Stimulated activated CD4-positive, alpha-beta T cell treated with anti-CD3 and anti-CD28 coated beads, Interleukin-4, amount 100 ng/mL, for 48 hours (primary cell): ENCODE measurements at places on chromosomes 6 and 20.

GRCh38 chr6:71589254-71589653 is 297.1 kb upstream of the RIMS1 start:
- no peak for DNase-seq

DNA sequence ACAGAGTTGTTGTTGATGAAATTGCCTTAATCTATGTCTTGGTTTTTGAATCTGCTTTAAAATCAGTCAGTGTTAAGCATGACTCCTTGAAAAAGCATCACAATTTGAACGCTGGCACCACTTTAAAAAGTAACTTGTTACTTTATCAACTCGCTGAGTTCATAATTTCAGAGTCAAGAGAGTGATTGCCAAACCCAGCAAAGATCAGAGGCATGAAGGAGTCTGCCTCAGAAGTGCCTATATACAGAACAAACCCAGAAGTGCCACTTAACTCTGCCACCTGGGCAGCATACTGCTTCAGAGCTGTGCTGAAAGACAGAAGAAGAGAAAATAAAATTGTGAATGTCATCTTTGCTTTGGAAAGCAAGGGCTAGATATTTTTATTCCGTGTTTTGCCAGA is 73.6 kb upstream of the HCRTR2 start:
- no peak for DNase-seq

DNA sequence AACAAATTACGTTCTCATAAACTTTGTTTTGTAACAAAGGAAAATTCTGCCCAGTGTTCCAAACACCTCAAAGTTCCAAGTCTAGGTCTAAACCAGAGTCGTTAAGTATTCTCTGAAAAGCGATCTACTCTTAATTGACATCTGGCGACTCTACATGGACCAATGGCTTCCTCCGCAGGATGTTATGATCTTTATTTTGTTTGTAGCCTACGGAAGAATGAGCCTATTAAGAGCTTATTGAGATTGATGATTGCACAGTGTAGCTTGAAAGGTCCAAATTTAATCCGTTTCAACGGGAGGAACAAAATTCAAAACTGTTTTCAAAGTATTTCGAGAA is 61.1 kb downstream of the FAM217A start:
- DNase-seq = no peak

DNA sequence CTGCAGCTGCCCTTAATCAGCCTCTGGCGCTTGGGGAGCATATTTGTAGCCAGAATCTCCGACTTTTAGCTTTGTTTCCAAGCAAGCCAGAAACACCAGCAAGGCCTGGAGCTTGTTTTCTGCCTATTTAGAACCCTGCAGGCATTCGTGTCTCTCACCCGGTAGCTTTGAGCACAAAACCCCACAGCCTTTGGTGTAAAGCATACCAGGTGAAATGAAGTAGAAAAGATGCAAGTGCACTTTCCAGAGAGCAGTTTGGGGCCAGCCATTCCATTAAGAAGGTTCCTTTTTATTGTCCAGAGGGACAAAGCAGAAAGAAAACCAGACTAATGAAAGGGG is 736 bp downstream of the FAM217B start:
- no peak for DNase-seq

DNA sequence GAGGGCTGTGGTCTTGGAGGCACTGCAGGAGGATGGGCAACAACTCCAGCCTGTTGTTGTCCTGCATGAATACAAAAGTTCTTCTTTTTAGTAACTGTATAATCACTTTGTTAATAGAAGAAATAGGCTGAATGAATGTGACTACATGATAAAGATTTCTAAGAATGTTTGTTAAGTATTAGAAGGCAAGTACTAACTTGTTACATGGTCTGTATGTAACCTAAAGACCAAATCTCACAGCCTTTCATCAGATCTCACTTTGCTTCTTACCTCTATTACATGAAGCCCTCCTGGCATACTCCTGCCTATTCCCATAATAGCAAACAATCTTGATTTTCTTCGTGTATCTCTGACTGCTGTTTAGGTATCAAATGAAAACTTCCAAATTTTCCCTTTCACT is 73.4 kb downstream of the REPS1 start:
- DNase-seq = no peak

DNA sequence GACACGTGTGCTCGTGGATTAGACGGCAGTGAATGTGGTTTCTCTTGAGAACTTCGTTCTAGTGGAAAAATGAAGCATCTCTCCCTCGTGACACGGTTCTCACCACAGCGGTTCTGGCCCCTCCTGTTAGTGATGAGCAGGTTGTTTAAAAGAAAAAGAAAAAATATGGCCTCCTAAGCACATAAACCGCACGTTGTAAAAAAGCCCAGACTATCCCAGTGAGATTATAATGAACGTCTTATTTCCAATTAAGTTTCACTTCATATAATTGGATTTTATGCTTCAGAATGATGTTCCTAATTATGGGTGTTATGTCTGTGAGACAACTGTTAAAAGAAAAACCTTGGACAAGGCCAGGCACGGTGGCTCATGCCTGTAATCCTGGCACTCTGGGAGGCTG is 74.5 kb upstream of the FRMD1 start:
- DNase-seq = no peak

DNA sequence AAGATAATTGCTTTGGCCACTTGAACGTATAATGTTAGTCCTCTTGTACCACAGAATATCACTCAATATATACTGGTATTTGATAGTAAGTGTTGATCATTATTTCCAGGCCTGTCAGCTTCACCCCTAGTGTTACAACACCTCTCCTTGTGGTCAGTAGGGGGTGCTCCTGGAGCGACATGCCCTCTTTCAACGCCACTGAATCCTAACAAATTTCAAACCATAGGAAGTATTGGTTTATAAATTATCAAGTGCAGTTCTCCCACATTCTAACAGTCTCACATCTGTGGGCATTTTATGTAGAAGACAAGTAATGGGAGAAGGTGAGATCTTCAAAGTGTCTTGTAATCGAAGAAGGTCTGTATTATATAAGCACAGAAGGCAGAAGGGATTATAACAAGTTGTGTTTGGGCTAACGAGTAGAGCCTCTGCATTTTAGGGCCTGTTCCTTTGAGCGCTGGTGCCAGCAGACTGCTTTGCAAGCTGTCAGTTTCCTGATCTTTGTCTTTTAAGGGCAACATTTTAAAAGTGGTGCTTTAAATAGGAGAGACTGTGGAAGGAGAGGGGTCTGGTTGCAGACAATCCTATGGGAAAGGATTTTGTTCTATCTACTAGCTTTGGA is 57.1 kb upstream of the CEP162 start:
- no peak for DNase-seq

DNA sequence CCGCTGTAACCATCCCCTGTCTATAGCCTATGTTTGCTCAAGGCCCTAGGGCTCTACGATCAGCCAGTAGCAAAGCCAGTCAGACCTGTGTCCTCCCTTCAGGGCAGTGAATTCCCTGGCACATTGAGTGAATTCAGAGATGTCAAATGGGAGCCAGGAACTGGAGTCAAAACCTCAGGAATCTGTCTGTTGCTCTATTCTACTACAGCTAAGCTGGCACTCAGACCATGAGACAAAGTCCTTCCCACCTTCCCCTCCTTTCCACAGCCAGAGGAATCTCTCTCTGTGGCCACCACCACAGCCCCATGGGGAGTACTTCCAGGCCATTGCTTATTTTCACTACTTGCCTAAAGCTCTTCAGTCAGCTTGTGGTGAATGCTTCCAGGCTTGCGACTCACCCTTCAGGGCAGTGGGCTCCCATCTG is 82.0 kb downstream of the PKIB start:
- no peak for DNase-seq

DNA sequence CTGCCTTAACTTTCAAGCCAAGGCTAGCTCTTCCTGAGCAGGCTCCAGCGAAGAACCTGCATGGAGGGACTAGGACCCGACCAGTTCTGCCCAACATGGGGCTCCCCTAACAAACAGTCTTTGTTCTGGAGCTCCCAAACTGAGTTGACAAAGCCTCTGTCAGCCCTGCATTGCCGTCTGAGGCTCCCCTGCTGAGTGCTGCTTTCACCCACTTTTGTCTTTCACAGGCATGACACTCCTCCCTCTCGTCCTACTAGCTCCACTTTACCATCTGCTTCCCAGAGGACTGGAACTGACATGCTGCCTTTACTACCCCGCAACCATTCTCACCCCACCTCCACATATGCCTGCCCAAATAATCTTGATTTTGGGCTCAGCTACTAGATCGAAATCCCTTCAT is 45.1 kb upstream of the B4GALT5 start:
- no peak for DNase-seq

DNA sequence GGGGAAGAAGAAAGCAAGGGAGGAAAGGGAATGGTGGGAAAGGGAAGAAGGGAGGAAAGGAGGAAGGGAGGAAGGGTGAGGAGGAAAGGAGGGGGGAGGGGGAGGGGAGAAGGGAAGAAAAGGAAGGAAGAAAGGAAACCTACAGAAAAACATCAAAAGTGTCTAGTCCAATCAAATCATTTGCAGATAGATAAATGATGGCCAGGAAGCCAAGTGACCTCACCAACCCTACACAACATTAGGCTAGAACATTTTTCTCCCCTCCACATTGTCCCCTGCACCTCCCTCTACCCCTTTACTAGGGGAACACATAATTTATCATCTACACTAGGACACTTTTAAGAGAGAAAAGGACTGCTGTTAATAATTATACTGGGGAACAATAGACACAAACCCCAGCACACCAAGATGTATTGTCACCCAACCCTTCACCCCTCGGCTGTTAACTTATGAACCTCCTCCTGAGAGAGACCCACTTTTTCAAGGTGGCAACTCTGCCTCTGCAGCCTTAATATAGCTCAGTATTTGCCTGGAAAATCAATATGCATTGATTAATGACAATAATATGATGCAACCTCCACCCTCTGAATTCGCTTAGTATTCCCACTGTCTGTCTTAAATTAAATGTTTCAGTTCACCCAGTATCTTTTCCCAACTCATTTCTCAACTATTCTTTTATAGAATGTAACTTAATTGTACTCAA is 231.2 kb downstream of the PTPRT start:
- DNase-seq = no peak

DNA sequence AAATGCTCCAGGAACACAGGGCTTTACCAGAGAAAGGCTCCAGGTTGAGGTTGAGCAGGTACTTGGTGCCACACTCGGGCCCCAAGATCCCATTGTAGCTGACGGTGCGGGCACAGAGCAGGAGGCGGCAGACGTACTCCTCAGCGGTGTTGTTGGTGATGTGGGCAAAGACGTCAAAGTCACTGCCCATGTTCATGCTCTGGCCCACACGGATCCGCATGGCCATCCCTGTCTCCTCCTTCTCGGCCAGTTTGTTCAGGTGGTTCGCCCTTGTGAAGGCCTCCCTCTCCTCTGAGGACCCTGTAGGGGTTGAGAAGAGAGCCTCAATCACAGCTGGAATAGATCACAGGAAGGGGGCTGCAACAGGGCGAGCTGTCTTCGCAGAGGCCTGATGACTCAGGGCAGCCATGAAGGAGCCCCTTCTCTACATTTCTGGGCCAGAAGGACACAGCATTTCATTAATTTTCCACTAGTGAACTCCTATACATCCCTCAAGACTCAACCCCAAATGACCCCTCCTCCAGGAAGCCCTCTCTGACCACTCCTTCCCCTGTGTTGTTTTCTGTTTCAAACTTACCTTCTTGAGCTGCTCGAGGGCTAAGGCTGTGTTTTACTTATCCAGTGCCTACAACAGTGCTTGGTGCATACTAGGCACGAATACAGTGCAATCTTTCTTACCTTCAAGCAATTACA is 26.8 kb downstream of the TGM2 start:
- DNase-seq = no peak

GRCh38 chr6:26103141-26103769 is 16.0 kb downstream of the HFE start:
- DNase-seq = no peak

DNA sequence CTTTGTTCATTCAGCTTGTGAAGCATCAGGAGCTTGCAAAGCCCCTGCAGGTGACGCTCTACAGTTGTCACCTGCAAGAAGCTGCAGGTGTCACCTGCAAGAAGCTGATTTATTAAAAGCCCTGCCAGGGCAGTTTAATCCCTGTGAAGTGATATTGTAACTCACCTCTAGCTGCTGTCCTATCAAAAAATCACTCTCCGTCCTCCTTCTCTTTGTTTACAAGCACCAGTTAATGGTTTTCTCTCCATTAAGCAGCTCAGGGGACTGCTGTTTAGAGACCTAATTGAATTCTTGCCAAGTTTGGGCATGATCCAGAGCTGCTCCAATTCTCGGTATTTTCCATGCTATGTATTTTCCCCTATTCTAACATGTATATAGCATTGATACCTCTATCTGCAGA is 345.9 kb downstream of the ARHGAP18 start:
- no peak for DNase-seq

GRCh38 chr6:119637768-119638167 is 288.2 kb upstream of the MAN1A1 start:
- DNase-seq = no peak

- no peak for DNase-seq
These were observed 22.2 kb downstream of the RIN2 start for GRCh38 chr20:19780261-19780660.

- DNase-seq = no peak
These were observed 68.5 kb upstream of the TENT5A start for GRCh38 chr6:81820980-81821379.

DNA sequence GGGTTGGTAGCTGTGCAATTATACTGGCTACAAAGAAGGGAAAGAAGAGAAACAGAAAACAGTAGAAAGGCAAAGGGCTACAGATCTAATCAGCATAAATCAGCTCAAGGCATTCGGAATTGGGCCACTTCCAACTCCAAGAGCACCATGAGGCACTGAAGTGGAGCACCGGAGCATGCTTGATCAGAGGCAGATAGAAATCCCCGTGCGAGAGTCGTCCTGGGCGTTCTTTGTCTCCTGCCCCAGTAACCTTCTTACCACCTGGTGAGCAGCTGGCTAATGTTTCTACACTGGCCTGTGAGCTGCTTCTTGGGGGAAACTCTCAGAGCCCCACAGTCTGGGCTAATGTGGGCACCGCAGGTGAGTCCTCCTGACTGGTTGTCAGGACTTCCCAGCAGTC is 16.7 kb downstream of the NEDD9 start:
- no peak for DNase-seq

DNA sequence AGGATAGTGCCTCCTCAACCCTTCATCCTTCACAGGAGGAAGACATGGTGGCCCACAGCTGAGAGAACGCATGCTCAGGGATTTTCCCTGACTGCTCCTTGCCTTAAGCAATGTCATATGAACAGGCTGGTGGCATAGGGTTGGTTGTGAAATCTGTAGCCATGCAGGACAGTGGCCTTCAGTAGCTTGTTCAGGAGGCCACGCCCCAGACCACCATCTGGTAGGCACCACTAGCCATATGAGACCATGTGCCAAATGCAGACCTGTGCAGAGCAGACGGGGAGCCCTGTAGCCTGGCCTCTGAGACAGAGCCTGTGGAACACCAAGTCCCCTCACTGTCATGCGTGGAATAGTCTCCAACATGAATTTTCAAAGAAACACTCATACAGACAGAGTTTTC is 76.5 kb downstream of the ADTRP start:
- no peak for DNase-seq

- no peak for DNase-seq
These were observed 7.5 kb downstream of the MRPL14 start for GRCh38 chr6:44119704-44120262.

GRCh38 chr6:14031516-14031915 is 86.1 kb upstream of the CD83 start:
- no peak for DNase-seq

DNA sequence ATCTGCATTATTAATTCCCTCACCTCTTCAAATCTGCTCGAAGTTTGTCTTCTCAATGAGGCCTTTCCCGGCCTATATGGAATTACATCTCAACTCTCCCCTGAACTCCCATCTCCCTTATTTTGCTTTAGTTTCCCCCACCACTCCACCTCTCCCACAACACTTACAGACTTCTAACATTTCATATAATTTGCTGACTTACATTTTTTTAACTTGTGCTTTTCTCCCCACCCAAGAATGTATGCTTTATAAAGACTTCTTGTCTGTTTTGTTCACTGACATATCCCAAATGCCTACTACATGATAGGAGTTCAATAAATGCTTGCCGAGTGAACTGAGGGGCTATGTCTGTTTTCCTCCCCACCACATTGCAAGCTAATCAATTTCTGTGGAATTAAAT is 3.9 kb upstream of the MARCKS start:
- DNase-seq = no peak
